Right renal pelvis (tissue), 4 donors: ENCODE measurements at places on chromosomes 12 and 14.

DNA sequence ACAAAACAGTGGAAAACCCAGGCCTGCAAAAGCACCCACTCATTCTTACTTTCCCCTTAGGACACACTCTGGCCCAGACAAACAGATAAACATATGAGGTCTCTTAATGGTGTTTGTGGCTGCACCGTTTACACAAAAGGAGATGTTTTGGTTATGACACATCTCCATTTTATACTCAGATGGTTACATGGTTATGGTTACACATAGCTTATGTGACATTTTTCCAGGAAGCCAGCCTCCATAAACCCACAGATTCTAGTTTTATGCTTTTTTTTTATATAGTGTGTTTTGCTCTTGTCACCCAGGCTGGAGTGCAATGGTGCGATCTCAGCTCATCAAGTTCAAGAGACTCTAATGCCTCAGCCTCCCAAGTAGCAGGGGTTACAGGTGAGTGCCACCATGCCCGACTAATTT is 3.5 kb upstream of the KLRD1 start:
- no peak for DNase-seq

DNA sequence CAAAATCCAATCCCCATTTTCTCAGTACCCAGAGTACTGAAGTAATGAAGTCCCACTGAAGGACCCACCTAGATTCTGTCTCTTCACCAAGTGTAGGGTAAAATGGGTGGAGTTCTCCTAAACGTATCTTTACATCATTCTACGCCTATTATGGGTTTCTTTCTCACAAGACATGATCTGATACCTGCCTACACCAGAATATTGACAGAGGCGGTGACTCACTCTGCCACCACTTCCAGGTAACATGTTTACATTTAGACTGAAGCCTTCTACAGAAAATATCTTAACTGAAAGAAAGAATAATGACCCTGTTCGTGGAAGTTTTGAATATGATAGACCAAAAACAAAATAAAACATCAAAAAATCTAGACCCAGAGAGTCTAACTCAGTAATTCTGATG is 89.8 kb downstream of the BTG1 start:
- no peak for DNase-seq

- no peak for DNase-seq
These were observed 438.4 kb upstream of the OR4E1 start for GRCh38 chr14:22112004-22112403.

- no peak for DNase-seq
These were observed at the start of gene LRIG3 for GRCh38 chr12:58920102-58920960. Gene LRIG3 (minus strand): TSS chr12:58920504. CDS start chr12:58920235, 269 bp downstream.

DNA sequence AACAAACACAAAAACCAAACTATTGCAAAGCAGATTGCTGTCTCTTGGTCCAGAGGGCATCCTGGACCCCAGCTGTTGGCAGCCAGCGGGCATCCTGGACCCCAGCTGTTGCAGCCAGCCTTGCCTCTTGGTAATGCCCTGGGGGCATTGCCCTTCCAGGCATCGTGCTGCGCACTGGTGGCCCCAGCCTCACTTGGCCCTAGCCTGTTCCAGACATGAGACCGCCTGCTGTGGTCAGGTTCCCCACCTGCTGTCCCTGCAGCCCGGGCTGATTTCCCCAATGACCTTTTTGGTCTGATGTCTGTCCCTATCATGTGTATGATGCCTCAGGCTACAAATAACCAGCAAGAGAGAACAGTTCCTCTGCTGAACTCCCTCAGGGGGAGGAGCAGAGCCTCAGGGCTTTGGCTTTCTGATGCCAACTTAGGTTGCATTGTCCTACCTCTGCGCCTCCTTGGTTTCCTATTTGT is 20.8 kb downstream of the MLXIP start:
- no peak for DNase-seq

DNA sequence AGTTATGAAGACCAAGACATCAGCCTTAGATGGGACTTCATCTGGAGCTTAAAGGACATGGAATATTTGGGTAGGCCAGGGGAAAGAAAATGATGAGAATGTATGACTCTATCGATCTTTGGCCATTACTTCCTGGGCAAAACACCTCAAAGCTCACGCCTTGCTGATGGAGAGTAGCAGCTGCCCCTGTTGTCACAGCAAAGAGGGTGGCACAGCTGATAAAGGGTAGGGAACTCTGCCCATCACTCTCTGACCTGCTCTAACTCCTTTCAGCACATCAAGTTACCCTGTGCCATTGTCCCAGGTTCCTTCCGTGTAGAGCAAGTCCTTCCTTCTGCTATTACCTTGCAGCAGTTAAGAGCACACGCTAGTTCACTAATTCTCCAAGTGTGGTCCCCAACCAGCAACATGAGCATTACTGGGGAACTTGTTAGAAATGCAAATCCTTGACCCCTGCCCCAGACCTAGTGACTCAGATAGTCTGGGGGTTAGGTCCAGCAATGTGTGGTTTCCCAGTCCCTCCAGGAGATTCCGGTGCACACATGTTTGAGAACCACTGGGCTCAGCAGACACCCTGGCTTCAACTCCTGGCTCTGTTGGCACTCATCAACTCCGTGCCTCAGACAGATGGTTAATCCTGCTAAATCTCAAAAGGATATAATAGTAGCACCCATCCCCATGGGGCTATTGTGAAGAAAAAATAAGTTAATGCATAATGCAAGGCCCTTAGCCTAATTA is 93.7 kb upstream of the EEA1 start:
- DNase-seq = no peak

- no peak for DNase-seq
These were observed 381.7 kb upstream of the CCDC196 start for GRCh38 chr14:66104486-66104885.

DNA sequence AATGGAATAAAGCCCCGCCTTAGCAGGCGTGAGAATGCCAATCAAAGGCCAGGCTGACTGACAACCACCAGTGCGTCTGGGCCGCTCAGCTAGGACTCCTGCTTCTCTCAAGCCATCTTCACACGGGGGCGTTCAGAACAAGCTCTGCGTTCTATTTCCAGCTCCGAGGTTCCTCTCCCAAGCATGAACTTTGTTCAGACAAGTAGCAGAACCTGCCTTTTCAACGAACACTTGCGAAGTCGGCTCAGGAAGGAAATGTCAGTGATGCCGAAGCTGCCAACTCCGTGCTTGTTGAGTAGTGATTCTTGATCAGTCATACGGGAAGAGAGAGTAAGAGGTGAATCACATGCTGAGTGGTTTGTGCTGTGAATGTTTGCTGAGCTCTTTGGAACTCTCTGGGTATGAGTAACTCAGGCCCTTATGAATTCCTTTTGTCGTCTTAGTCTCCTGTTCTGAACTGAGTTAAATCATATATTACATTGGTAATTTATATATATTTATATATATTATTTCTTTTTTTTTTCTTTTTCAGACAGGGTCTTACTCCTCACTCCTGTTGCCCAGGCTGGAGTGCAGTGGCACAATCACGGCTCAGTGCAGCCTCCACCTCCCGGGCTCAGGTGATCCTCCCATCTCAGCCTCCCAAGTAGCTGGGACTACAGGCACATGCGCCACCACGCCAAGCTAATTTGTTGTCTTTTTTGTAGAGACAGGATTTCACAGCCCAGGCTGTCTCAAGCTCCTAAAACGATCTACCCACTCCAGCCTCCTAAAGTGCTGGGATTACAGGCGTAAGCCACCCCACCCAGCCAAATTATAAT is 29.4 kb upstream of the BCL7A start:
- DNase-seq = no peak

- no peak for DNase-seq
These were observed 44.3 kb upstream of the STK38L start for GRCh38 chr12:27199638-27200300.

GRCh38 chr12:8996682-8997405 is 7.5 kb downstream of the KLRG1 start:
- no peak for DNase-seq

DNA sequence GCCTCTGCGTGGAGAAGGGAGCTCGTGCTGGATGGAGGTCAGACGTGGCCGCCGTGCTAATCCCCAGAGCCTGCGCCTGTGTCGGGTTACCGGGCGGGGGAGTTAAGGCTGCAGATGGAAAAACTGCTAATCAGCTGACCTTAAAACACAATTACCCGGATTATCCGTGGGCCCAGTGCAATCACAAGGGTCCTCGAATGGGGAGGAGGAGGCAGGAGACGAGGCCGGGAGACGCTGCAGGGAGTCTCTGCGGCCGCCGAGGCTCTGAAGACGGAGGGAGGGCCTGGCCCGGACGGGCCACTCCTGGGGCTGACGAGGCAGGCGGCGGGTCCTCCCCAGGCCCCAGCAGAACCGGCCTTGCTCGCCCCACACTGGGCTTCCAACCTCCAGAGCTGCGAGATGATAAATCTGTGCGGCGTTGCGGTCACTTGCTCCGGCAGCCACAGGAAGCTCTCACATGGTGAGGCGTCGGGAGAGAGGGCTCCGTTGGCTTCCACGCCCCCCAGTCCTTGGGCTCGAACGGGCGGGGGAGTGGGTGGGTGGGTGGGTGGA is 32.9 kb upstream of the FBRSL1 start:
- no peak for DNase-seq
